Transverse colon (tissue), 4 donors: ENCODE measurements at places on chromosomes 3 and 15. TPM values are rescaled to one million over a fixed set of nuclear protein-coding genes. Genes with fewer than 3 reads are reported as not detected.

Gene GNAI2
- 77.3 TPM for total RNA-seq

Gene CHST13
- total RNA-seq, result 2.0 TPM

Gene PPP1R2
- total RNA-seq, result 66.3 TPM

Gene GHSR
- not detected for total RNA-seq

Gene KCNAB1
- 3.0 TPM for total RNA-seq

Gene MESP2
- total RNA-seq, result not detected

Gene MYH15
- total RNA-seq, result 0.16 TPM

Gene ADAMTS9
- total RNA-seq, result 9.8 TPM

Gene C3orf18
- 10.2 TPM for total RNA-seq

Gene GOLGA6A
- not detected for total RNA-seq

Gene PLSCR2
- total RNA-seq, result 2.9 TPM

Gene CHRNB4
- total RNA-seq, result not detected
